ENCODE measurements at places on chromosomes 2 and 18. TPM values are rescaled to one million over a fixed set of nuclear protein-coding genes. Genes with fewer than 3 reads are reported as not detected.

The M1AP gene
- not detected for total RNA-seq

GRCh38 chr2:231563378-231563961 is 29.2 kb upstream of the TEX44 start:
- DNase-seq = no peak

DNA sequence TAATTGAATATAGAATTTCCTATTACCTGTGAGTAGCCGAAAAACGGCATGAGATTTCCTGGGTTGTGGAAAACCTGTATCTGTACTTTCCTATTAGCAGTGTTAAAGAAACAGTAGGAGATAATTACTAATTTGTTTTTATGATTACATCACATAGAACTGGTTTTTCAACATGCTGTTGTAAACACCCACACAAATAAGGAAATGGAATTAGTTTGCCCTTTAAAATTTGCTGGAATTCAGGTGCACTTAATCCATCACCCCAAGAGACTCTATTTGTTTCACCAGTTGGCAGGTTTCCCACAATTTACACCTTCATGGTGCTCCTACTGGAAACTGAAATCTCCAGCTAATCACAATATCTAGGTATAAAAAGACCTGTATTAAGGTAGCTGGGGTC is 274.1 kb upstream of the SLC8A1 start:
- DNase-seq = no peak

DNA sequence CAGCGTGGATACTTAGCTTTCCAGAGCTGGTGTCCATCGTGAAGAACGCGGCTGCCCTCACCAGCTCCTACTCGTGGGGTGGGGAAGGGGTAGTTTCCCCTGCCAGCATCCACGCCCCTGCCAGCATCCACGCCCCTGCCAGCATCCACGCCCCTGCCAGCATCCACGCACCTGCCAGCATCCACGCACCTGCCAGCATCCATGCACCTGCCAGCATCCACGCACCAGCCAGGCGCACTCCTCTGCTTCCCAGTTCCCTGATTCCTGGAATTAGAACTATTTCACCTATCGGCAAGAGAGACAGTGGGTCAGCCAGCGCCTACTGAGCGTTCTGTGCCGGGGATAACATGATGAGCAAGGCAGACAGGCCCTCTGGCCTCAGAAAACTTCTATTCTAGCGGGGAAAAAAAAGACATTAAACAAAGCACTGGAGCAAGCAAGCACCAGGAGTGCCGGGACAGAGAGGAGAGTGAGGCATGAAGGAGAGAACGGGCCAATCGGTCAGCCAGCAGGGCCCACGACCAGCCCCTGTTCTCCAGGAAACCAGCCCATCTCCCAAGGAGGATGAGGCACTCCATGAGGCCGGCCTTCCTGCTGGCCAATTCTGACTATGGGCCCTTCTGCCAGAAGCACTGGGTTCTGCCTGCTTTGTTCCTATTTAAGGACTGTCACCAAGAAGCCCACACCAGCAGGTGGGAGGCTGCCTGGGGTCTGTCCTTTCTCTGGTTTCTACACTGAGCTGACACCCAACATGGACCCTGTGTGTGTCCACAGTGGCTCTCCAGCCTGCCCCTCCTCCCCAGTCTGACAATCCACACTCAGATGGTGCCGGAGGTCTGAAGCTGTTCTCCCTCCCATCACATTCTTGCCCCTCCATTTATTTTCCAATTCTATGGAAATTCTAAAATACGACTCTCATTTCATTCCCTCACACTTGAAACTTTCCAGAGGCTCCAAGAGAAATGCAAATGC is 78.4 kb upstream of the SALL3 start:
- DNase-seq = no peak

DNA sequence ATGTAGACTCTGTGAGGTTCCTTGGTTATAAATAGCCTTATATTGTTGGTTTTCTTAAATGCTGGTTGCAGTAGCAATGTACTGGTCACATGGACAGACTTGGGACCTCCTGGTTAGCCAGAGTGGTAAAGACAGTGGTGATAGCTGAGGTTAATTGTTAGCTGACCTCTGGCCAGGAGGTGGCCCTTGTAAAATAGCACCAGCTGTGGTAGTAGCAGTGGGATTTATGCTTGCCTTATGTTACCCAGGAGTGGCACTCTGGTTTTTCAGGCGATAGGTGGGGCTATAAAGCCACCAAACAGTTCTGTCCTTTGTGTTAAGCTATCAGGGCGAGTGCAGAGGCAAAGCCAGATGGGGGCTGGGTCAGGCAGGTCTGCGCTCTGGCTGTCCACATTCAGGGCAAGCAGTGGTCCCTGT is 94.8 kb upstream of the SRD5A2 start:
- no peak for DNase-seq

The PDE11A gene
- total RNA-seq = 8.8 TPM

GRCh38 chr2:170408461-170409163 is 230.7 kb downstream of the MYO3B start:
- DNase-seq = no peak

The SNTG2 gene
- total RNA-seq = not detected

The DPYSL5 gene
- total RNA-seq = not detected

DNA sequence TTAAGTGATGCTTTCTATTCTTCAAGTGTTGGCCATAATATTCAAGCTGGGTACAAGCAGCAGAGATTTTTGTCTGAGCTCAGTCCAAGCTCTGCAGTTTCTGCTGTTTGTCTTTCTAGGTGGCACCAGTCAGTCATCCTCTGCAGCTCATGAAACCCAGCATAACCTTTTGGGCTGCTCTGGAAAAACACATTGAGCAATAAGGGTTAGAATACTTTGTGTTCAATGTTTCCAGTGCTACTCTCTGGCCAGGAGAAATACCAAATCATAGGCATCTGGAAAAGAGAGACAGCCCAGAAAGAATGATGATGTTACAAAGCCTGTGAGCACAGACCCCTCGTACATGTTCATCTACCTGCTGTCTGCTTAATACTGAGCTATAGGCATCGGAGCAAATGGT is 19.5 kb upstream of the WIPF1 start:
- DNase-seq = no peak

The EMILIN1 gene
- 7.2 TPM for total RNA-seq

GRCh38 chr2:36634981-36635597 is 37.1 kb upstream of the FEZ2 start:
- no peak for DNase-seq

The SH3BP4 gene
- 28.6 TPM for total RNA-seq

The SH3RF3 gene
- total RNA-seq = 1.5 TPM
